Stimulated activated CD4-positive, alpha-beta T cell treated with anti-CD3 and anti-CD28 coated beads, Interleukin-2, amount 100 ng/mL, for 4 hours (primary cell): ENCODE measurements at places on chromosomes 7 and 10.

DNA sequence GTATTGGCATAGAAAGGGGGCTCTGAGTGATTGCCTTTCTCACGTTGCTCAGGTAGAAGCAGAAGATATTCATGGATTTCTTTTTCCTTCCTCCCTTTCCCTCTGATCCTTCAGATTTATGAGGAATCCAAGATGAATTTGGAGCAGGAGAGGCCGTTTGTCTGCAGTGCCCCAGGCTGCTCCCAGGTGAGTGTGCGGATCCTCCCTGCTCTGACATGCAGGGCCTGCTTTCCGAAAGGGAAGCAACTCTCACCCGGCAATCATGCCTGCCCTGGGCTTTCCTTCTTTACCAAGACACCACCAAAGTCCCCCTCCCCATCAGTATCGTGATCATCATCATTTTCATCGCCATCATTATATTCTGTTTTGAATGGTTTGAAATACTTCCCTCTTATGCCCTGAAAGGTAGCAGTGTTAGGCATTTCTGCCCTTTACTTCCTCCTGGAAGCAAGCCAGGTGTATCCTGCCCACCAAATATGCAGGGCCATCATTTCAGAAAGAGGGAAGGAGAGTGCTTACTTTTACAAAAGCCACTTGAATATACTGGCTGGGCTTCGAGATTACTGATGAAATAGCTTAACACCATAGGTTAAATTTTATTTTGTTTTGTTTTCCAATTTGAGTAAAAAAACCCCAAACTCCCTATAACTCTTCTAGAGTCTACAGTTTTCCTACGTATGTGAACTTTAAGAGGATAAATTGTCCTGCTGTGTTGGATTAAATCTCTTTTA, 75.9 kb downstream of the CREB5 start:
- no peak for DNase-seq

DNA sequence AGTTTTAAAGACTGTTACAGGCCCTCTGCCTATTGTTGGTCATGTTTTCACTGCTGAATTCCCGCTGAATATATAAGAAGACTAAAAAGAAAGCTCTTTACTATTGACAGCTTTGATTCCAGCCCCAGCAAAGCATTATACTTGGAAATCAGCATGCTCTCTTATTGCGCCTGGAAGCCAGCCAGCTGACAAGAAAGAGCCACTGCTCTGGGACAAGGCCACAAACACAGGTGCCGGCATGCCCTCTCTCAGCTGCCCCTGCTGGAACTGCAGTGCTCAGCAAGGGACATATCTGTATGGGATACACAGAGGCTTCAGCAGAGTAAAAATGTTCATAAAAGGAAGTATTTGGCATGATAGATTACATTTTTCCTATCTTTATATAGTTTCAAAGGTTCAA, 523.9 kb downstream of the ADRA2A start:
- no peak for DNase-seq

GRCh38 chr10:74925708-74926107, 99.3 kb downstream of the KAT6B start:
- DNase-seq = no peak

DNA sequence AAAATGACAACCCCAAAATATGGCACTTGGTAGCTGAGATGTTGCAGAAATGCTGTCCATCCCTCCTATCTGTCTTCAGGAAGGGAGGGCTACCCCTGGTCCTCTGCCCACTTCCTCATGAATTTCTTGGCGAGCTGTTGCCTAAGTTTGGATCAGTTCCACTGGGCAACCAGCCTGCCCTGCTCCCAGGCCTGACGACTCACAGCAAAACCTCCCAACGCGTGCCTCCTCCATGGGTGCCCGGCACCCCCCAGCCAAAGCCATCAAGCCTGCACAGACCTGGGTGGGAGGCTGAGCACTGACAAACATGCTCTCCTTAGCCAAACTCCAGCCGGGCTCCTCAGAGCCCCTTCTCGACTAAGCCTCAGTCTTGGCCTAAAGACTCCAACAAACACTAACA, 8.9 kb downstream of the VSTM4 start:
- DNase-seq = no peak

GRCh38 chr10:97083228-97083829, 102.4 kb downstream of the SLIT1 start:
- no peak for DNase-seq

DNA sequence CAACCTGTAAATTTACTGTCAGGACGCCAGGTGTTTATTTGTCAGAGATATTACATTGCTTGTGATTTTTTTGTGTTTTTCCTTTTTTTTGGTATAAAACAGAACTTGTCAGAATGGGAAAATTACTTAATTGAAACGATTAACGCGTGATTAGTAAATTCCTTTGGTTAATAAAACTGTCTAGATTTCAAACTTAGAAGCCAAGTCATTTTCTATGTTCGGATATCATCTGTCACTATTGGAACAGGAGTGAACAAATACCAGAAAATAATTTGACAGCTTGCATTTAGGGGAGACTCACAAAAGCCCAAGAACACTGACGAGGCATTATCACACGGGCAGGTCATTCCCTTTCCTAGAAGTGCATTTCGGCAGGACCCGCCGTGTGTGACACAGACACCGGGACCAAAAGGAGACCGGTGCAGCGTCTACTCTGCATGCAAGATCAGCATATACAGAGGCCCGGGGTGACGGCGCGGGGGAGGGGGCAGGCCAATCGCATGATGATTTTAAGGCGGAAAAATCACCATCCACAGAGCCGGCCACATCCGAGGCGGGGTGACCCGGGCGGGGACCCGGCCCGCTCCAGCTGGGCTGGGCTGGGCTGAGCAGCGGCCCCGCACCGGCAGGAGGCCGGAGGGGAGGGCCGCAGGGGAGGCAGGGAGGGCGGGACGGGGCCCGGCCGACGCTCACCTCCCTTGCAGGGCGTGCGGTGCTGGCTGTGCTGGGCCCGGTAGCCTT, 841 bp downstream of the GLUD1 start:
- peak; percentile 38 for DNase-seq

DNA sequence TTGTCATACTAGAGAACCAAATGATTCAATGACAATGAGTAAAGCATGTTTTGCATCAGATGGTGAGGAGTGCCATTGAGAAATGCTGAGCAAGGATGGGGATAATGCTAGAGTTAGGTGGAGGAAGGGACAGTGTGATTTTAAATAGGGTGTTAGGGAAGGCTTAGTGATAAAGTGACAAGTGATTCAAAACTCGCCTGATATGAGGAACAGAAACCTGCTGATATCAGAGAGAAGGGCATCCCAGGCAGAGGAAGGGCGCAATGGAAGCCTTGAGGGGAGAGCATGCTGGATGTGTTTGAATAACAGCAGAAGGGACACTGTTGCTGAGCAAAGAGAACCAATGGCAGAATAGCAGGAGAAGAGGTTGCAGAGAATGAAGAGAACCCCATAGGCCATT, 196.2 kb downstream of the NRG3 start:
- no peak for DNase-seq

DNA sequence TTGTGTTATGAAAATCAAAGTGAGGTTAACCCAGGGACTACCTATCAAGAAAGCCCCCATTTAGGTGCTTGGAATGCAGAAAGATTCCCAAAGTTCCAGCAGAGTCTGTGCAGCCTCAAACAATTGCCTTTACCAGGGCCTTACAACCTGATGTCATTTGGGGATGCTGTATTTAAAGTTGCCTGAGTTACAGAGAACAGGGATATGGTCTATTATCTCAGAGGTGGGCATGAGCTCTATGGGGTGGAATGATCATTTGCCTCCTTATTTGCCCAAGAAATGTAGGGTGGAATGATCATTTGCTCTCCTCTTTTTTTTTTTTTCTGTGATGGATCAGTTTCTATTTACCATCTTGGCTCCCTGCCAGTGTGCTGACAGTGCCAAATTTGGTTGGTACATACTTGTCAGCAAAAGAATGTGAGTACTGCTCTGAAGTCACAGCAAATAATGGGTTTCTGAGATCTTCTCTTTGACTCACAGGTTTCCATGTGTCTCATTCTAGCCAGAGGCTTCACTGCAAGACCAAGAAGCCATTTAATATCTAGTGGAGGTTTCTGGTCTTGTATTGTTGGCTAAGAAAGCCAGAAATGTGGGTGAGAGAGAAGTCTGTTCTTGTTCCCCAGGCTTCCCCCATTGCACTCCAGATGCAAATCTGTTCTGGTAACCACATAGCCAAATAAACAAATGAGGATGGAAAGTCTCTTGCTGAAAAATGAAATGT, 45.5 kb upstream of the ZNRF2 start:
- DNase-seq = no peak

DNA sequence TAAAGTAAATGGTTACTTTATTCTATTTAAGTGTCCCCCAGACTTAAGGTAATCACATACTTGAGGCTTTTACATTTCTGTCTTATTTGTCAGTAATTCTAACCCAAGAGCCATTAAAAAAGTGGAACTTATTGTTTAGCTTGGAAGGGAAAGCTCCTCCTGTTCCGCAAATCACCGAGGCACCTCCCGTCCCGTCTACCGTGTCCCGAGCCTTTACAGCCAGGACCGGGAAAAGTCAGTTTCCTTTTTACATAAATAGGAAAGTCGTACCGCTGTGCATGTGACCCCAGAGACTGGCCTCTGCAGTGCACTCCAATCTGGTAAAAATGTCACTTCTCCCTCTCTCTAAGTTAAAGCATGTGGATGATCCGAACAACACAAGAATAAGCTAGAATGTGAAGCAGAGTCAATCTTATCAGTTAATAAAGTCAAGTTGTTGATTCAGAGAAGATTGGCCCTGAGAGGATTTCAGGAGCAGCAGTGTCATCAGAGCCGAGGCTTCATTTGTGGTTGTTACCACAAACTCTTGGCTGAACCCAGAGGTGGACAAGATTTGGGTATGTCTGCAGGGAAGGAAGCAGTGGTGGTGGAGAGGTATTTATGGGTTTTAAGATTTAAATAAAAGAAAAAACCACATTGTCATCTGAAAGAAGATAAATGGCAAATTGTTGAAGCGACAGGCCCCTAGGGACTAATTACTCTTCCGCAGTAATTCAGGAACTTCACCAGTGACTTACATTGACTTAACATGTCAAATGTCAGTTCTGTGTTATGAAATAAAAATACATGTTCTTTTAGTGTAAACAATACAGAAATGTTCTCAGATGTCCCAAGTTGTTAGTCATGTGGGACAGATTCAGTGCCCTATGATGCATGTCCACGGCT, 316.6 kb upstream of the ZNF32 start:
- DNase-seq = no peak

DNA sequence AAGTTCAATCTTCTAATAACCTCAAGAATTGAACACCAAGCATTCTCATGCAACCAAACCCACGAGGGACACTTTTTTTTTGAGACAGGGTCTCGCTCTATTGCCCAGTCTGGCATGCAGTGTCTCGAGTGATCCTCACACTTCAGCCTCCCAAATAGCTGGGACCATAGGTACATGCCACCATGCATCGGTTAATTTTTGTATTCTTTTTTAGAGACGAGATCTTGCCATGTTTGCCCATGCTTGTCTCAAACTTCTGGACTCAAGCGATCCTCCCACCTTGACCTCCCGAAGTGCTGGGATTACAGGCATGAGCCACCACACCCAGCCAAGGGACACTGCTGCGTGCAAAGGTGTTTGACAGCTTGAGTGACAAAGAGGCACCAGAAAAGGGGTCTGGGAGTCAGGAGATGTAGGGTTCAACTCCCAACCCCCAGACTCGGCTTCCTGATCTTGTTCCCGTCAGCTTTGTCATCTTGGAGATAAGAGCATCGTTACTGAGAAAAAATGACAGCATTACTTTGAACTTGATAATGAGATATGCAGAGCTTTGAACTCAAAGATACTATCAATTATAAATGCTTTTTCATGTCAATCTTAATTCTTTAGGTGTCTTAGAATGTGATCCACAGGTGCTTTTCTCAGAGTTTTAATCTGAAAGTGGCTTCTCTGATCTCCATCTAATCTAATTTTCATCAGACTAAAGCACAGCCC, 1.6 kb upstream of the CYTH3 start:
- DNase-seq = no peak

DNA sequence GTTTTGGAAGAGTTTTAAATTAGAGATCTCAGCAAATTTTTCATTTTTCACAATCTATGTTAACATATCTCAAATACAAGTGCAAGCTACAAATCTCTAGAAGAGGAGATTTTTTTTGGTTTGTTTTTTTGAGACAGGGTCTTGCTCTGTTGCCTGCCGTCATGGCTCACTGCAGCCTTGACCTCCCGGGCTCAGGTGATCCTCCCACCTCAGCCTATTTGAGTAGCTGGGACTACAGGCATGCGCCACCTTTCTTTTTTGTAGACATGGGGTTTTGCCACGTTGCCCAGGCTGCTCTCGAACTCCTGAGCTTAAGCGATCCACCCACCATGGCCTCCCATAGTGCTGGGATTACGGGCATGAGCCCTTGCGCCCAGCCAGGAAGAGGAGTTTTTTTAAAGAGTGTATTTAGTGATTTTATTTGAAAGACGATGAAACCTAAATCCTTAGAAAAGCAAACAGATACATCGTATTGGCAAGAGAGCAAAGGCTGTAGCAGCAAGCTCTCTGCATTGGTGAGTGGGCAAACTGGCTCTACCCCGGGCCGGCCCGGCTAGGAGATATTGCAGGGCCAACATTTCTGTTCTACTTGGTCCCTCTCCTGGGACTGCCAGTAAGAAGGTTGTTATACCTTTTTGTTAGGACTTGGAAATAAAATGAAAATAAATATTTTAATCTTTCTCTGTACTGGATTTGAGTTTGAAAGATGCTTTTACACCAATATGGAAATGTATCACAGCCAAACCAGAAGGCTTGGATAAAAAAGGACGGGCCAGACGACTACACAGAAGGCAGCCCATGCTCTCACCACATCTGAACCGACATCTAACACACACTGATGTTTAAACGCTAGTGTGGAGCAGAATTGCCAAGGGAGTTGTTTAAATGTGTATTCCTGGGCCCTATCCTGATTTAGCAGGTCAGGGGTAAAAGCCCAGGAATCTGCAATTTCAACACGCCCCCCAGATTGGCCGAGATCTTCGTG, 49.6 kb upstream of the RHEB start:
- no peak for DNase-seq

GRCh38 chr7:96182424-96183158, 139.3 kb downstream of the SLC25A13 start:
- no peak for DNase-seq

GRCh38 chr7:468681-469562, 50.7 kb downstream of the PDGFA start:
- no peak for DNase-seq
